ENCODE measurements at places on chromosomes 2 and 18.

DNA sequence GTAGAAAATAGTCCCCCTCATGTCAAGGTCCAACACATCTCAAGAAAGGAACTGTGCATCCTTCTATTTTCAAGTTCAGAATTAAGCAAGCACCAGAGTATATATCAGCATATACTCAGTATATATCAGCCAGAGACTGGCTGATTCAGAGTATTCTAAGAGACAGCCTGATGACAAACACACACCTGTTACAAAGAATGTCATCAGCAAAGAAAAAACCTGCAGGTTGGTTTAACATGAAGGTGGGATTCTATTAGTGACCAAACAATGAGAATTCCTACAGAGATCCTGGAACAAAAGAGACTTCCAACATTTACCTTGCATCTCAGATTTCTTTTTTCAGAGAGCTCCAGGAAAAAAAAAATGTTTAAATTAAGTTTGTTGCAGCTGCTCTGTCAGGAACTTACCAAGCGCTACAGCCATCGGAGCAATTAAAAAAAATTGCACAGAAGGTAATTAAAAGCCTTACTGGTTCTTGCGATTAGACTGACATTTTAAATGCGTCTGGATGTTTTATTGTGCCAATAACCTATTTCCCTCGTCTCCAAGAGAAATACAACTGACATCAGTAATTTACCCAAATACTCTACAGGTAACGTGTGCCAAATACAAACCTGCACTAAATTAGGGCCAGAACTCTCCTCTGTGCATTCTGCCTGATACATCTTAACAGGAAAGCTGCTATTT is 218.1 kb downstream of the HNMT start:
- DNase-seq, result no peak

GRCh38 chr2:122707224-122707824 is 951.9 kb downstream of the TSN start:
- no peak for DNase-seq

DNA sequence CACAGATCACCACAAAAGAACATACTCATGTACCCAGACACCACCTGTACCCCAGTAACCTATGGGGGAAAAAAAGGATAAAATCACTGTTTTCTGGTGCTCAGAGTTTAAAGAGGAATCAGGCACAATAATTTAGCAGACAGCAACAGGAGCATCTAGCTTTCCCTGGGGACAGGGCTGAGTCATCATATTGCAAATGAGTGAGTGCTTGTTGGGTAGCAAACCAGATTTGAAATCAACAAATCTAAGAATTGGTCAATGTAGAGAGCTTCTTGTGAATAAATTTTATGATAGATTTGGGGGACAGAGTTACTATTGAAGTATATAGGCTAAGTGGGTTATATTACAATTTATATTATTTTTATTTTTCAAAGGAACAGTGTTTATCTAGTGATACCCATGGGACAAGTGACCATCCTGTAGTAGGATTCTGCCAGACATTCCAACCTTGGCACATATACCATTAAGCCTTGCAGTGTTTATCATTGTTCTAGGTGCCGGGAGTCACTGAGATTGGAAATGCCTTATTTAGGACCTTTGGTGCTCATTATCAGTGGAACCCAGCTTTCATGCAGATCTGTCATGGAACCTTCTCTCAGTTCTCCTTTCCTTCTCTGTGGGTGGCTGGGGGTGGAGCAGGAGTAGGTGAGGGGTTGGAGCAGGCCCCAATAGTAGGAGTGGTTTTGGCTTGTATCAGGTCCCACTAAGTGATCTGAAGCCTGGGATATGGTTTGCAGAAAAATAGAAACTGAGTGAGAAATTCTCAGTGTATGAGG is 117.2 kb downstream of the CERS6 start:
- DNase-seq, result no peak

DNA sequence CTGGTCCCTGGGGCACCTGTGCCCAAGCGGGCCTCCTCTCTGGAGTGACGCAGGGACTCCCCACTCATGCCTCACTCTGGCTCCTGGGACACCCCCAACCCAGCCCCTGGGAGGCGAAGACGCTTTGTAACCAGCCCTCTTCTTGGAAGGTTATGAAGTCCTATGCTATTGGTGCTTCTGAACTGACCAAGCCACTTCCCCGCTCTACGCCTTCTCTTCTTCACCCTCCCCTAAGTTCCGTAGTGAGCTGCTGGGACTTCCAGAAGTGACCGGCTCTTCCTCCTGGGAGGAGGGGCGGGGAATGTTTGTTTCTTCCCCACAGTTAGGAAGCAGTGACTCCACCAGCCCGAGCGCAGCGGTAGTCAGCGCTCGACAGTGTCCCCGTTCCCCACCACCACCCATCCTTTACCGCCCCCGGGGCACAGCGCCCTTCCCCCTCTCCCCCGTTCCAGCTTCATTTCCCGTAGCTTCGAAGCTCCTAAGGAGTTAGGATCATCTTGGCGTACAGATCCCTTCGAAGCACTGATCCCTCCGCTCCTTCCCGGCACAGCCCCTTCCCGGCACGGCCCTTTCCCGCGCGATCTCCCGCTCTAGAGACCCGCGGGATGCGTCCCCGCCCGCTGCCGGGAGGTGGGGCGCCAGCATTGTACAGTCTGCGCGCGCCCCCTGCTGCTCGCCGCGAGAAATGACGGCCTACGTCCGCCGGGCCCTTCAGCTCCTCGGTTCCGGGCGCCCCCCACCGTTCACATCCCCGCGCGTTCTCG is 25.3 kb upstream of the NOTO start:
- peak; percentile 94 for DNase-seq

Measured in activated T-cell treated with anti-CD3 and anti-CD28 coated beads, Interleukin-2, amount 50 U/mL, for 72 hours (primary cell).